ENCODE measurements at places on chromosomes 4 and X.

- DNase-seq, result no peak
Measured at GRCh38 chrX:71996826-71997225, 86.2 kb downstream of the NHSL2 start.

GRCh38 chr4:40547789-40548132 lies 81.9 kb downstream of the RBM47 start:
- DNase-seq, result no peak

GRCh38 chr4:89509708-89510281 lies 202.2 kb upstream of the GPRIN3 start:
- no peak for DNase-seq

DNA sequence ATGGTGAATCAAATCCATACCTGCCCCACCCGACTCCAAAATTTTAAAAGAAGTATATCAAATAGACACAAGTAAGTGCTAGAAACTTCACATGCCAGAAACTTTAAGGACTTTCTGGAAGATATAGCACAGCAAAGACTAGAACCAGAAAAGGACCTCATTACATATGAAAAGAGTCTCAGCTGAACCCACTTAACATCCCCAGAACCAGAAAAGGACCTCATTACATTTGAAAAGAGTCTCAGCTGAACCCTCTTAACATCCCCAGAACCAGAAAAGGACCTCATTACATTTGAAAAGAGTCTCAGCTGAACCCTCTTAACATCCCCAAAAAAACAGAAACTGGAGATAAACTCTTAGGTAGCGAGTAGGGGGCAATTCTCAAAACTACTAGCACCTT lies 32.3 kb downstream of the STPG2 start:
- DNase-seq, result no peak

GRCh38 chr4:3771164-3771809 lies 5.1 kb downstream of the ADRA2C start:
- no peak for DNase-seq

GRCh38 chrX:153926858-153927671 lies 1.0 kb upstream of the ARHGAP4 start:
- DNase-seq, result peak; percentile 35

GRCh38 chr4:182065255-182065654 lies 177.9 kb upstream of the TENM3 start:
- no peak for DNase-seq

DNA sequence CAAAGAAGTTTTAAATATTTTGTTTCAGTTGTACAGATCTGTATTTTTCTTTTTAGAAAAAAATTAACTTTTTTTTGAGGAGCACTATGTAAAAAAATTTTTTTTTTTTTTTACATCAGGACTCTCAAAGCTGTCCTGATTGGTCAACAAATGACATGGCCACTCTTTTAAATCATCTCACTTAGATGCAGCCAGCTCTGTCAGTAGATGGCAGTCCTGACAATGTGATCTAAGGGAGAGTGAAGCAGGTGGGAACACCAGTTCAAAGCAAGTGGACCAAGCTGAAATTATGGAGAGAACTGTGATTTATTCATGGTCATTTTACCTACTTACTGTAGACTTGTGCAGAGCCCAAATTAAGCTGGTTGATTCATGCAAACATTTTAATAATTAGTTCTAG lies 174.7 kb upstream of the GPRIN3 start:
- peak; percentile 36 for DNase-seq

DNA sequence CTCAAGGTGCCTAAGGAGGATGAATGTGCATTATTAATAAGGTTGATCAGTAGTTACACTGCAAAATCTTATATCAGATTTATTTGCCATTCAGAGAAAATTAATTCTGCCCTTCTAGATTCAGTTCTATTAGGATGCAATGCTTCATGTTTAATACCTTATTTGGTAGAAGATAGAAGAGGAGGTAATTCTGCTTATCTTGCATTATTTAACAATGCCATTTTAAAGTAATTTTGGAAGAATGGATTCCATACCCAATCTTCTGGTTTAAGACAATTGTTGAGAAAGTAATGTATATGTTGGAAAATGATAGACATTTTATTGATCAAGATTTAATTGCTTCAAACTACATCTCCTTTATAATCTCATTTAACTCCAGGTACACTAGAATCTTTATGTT lies 360.9 kb downstream of the ADGRL3 start:
- no peak for DNase-seq

- no peak for DNase-seq
Measured at GRCh38 chr4:148017801-148018200, 285.9 kb downstream of the ARHGAP10 start.

DNA sequence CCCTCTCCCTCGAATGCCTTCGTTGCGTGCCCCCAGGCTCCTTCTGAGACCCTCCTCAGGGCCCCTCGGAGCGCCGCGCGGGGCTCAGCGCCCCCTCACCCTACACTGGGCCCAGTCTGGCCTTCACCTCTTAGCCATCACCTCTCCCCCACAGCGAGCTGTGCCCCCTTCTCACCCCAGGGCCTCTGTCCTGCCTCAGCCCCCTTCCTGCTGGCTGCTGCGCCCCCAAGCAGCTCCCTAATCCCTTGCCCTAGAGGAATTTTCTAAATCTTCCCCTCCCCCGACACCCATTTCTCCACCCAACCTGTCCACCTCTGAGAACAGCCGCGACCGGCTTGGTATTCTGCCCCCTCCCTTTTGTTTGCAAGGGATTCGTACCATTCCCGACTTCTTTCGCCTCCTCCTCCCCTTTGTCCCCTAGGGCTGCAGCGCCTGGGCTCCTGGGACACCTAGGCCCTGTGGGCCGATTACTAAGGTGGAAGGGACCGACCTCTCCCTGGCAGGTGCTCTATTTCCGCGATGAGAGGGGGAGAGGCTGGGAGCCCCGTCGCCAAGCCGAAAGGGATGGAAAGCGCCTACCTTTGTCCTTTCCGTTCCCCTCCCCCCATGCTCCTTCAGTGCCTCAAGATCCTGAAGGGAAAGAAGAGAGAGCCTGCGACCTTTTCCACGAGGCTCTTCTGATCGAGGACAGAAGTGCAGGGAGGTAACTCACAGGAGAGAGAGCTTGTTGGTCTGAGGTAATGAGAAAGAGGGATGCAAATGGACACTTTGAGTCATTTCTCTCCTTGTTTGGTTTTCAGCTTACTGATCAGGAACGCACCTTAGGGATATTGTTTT lies 10.9 kb downstream of the DLG3 start:
- no peak for DNase-seq

DNA sequence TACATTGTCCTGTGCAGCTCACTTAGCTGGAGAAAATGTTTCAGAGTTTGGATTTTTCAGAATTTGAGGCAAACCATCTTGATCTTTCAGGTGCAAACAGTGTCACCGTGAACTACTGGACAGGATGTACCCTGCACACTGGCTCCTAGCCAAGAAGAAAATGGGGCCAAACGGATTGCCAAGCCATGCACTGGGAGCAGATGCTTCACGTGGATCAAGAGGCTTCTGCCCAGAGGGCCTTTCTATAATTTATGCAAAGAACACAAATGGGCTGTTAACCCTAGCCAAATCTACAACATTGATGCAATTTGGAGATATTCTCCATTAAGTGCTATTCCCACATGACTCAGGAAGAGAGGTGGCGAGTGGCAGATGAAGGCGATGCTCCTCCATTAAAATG lies 46.9 kb upstream of the ATP8A1 start:
- no peak for DNase-seq

- DNase-seq, result no peak
Measured at GRCh38 chr4:140854168-140854567, 98.0 kb upstream of the TBC1D9 start.

- DNase-seq, result no peak
Measured at GRCh38 chr4:147220833-147221232, 260.1 kb upstream of the EDNRA start.

- DNase-seq, result no peak
Measured at GRCh38 chr4:123579961-123580360, 183.4 kb downstream of the SPRY1 start.

GRCh38 chr4:115453416-115453815 lies 340.0 kb upstream of the NDST4 start:
- no peak for DNase-seq

GRCh38 chrX:53445977-53446376 lies 11.8 kb upstream of the HSD17B10 start:
- peak; percentile 65 for DNase-seq

- DNase-seq, result no peak
Measured at GRCh38 chrX:11261260-11261659, 32.0 kb upstream of the AMELX start.

- DNase-seq, result no peak
Measured at GRCh38 chr4:81455897-81456296, 15.8 kb downstream of the RASGEF1B start.

DNA sequence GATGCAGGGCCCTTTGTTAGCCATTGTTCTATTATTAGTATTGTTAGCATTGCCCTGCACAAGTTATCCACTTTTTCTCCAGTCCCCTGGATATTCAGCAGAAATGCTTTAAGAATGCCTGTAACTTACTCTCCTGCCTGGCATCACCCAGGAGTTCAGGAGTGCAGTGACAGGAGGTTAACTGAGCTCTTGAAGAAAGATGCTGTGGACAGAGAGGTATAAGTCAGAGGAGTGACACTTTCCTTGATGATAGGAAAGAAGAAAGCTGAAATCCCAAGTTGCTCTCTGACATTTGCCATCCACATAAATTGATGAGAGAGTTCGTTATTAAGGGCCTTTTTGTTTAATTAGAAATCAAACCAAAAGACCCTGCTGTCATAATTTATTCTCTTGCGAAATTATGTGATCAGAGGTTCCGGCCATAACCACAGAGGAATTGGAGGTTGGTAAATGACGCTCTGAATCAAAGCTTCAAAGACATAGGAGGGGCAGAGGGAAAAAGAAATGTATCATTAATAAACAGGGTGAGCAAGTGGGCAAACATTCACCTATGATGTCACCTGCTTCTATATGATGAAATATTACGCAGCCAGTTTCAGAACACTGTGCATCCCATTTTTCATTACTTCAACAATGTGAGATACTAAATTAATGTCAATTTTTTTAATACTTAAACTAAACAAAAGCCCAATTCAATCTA lies 230.2 kb upstream of the JADE1 start:
- DNase-seq, result no peak

- DNase-seq, result no peak
Measured at GRCh38 chr4:2255501-2256155, 6.3 kb downstream of the MXD4 start.

GRCh38 chr4:3768842-3769641 lies 2.9 kb downstream of the ADRA2C start:
- no peak for DNase-seq

- no peak for DNase-seq
Measured at GRCh38 chr4:106565727-106566126, 197.1 kb upstream of the GIMD1 start.

DNA sequence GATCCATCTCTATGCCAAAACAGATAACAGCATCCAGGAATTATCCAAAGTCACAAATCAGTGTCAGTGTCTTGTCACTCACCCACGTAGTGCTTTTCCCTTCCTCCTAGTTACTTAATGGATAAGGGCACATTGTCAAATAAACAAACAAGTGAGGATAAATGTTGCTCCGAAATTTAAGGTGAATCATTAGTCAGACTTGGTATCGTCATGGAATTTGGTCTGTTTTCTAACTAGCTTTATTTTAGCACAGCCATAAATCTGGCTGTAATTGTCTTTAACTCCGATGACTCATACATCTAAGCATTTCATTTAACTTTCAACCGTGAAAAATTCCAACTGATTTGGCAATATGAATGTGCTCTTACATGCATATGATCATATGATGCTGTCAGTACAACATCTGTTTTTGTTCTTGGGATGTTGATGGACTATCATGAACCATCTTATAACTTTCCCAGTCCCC lies 83.3 kb downstream of the SNCA start:
- no peak for DNase-seq

GRCh38 chrX:152103866-152104265 lies 34.5 kb downstream of the MAGEA10 start:
- no peak for DNase-seq

- DNase-seq, result peak; percentile 47
Measured at GRCh38 chr4:184838249-184839074, 12.7 kb upstream of the ACSL1 start.

GRCh38 chr4:7892212-7893019 lies 47.2 kb downstream of the AFAP1 start:
- no peak for DNase-seq

DNA sequence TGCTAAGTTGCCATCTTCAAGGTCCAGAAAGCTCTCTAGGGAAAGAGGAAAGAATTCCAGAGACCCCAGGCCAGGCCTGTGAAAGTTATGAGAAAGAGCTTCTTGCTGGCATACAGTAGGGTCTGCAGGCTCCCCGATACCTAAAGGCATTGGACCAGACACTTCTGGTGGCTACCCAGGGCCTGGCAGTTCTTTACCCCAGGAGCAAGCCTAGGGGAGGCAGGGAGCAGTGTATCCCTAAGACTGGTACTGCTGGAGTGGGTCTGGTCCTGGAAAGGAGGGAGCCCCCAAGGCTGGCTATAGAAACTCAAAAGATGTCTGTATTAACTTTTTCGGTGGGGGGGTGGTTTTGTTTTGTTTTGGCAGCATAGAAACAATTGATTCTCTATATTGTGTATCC lies 19.8 kb upstream of the FAM193A start:
- no peak for DNase-seq

DNA sequence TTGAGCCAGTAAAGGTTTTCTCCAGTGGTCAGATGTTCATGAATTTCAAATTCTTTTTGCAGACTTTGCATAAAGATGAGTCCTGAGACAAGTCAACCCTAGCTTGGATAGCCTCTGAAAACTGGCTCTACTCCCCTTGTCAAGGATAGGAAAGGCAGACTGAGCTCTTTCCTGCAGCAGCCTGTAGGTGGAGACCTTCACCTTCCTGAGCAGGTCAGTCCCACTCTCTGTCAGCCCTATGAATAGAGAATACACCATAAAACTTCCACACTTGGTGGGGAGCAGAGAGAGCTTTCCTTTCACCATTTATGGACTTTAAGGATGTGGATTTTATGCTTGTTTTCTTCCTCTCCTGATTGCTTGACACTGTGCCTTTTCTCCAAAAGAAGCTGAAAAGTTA lies 41.9 kb downstream of the PCDH19 start:
- DNase-seq, result no peak

GRCh38 chr4:66062044-66062443 lies 391.8 kb upstream of the EPHA5 start:
- no peak for DNase-seq

DNA sequence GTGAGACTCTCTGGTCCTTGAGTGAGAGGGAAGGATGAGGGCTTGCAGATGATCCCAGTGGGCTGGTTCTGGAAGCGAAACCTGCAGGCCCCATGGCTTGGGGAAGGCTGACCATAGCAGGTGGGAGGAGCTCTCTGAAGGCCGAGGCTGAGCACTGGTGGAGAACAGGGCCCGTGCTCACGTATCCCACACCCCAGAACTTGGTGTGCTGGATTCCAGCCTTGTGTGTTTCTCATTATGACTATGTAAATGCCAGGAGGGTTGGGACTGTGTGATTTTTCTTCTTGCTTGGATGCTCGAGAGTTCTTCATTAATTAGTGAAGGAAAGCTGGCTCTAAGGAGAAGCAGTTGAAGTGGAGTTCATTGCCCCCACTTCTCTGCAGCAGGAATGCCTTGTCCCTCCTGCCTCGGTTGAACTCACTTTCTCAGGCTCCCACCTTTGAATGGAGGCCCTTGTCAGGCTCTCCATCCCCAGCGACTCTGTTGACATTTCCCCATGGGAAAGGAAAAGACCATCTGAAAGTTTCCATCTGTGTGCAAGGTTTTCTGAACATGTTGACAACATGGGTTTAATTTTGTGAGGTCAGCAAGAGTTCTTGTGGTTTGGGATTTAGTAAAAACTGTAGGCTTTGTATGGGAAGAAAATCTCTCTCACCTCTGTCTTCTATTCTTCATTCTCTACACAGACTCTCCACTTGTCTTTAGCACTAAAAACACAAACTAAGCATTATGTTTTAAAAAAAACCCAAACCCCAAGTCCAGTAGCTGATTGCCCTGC lies 57.7 kb downstream of the TBL1X start:
- DNase-seq, result no peak
